ENCODE measurements at places on chromosomes 5 and 9.

GRCh38 chr9:70480405-70480980 is 66.0 kb upstream of the KLF9 start:
- DNase-seq: peak; percentile 60

GRCh38 chr9:91180240-91180929 is 181.3 kb downstream of the AUH start:
- no peak for DNase-seq

DNA sequence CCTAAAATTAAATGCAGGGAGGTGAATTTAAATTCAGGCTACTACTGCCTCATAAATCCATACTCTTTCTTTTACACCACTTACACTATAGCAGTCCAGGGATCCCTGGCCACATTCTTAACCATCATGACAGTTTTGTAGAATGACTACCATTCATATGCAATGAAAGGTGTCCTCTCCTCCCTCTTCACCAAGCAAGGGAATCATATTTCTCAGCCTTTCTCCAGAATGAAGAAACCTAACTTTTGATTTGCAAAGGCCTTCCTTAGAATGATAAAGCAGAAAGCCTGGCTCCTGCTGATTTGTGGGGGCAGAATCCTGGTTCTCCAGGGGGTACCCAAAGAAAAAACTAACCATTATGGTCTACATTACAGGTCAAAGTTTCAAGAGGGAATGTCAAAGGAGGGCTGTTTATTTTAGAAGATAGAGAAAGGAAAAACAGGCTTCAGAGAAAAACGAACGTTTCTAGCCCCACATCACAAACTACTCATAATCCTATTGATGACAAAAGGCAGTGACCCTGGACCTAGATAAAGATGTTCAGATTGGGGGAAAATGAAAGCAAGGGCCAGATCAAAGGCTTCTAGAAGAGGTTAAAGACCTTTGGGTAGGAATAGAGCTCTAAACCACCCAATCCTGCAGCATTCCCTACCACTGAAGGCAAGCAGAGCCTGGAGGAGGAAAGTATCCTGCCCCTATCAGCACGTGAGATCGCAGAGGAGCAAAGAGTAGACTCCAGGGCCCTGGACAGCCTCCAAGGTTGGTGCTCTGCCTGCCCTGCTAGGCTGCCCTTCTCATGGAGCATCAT is 11.5 kb downstream of the WNT8A start:
- no peak for DNase-seq

DNA sequence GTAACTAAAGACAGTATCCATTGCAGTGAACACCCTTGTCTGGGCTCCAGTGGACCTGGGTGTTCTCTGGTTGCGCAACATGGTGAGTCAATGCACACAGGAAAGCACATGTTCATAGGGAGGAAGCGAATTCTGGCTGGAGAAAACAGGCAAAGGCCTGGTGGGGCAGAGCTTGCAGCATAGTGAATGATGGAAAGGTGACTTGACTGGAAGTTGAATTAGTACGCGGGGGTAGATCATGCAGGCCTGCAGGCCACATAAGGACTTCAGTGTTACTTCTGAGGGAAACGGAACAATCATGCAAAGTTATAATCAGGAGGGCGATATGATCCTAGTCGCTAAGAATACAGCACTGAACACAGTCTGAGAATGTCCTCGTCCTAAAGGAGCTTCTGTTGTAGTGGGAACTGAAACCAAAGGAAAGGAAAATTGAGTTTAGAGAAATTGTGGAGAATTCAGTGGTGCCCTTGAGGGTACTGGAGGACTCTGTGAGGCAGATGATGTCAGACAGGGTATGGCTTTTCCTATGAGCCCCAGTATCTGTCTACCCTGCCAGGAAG is 71.9 kb upstream of the RANBP3L start:
- DNase-seq: peak; percentile 99

GRCh38 chr5:71719063-71719964 is at the start of gene CARTPT:
TSS of gene CARTPT (plus strand) at chr5:71719275. CDS start at chr5:71719294, 19 bp downstream.
- DNase-seq: no peak

DNA sequence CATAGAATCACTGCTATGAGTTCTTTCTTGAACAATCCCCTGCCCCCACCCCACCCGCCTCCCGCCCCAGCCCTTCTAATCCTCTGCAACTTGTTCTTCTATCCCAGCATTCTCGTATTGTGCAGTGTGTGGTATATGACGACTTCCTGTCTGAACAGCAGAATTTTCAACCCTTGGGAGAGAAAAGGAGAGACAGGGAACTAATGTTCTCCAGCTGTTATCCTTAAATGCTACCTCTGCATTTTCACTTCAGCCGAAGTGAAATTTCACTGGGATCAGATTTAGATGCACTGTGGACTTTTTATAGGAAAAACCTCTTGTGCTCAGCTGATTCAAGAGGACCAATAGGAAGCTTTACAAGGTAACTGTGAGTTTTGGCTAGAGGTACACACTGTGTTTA is 2.2 kb downstream of the FBXL7 start:
- no peak for DNase-seq

- no peak for DNase-seq
These were observed 20.8 kb upstream of the DTWD2 start for GRCh38 chr5:119009131-119009530.

Measured in MCF 10A (cell line).